Coronary artery (tissue), 2 donors: ENCODE measurements at places on chromosomes 12 and 14.

GRCh38 chr12:65188179-65188701 is 18.9 kb downstream of the LEMD3 start:
- no peak for DNase-seq

DNA sequence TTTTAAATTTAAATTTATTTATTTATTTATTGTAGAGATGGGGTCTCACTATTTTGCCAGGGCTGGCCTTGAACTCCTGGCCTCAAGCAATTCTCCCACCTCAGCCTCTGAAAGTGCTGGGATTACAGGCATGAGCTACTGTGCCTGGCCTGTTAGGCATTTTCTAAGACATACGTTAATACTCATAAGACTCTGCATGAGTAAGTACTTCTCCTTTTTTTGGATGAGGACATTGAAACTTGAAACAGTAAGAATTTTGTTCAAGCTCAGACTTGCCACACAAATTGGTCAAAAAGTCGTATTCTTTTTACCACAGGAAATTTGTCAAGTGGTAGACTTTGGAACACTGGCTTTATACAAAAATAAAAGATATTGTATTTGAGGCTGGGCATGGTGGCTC is 187.4 kb upstream of the RASSF8 start:
- DNase-seq = no peak

DNA sequence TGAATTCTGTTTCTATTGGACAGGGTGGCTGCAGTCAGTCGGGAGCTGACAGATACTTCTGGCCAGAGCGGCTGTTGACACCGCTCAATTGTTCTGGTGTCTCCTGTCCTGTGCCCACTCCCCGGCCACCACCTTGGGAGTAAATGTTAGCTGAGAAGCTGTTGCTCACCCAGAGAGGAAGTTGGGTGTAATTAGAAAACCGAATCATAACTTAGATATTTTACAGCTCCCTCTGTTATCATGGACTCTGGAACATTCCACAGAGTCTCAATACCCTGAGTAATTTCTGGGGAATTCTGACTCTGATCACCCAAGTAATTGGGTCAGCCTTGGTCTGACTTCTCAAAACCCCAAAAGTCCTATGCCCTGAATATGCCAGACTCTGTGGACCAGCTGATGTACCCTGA is 58.3 kb upstream of the RFLNA start:
- no peak for DNase-seq

DNA sequence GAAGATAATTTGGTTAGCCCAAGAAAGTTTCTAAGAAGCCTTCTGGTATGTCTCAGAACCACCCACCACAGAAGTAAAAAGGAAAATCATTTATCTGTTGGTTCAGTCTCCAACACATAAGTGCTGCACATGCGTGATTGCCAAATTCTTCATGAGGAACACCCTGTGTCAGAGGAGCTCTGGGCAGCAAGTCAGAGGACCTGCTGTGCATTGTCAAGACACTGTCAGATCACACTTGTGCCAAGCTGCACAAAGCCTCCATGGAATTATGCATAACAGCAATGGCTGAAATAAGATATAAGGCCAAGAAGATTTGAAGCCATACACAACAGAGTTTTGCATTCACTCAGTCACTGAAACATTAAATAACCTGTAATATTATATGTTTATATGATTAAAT is 1304.7 kb upstream of the FLRT2 start:
- DNase-seq = no peak

DNA sequence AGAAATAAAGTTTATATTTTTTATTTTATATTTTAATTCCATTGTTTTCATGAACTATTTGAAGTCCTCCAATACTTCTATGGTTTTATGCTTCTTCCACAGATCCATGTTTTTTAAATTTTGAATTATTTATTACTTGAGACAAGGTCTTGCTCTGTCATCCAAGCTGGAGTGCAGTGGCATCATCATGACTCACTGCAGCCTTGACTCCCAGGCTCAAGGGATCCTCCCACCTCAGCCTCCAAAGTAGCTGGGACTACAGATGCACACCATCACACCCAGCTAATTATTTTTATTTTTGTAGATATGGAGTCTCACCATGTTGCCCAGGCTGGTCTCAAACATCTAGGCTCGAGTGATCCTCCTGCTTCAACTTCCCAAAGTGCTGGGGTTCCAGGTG is 28.8 kb upstream of the DLGAP5 start:
- no peak for DNase-seq

- peak; percentile 54 for DNase-seq
These were observed 204.3 kb downstream of the KIF26A start for GRCh38 chr14:104342435-104343293.

GRCh38 chr14:52351233-52352060 is 37.3 kb downstream of the PTGER2 start:
- DNase-seq = no peak

DNA sequence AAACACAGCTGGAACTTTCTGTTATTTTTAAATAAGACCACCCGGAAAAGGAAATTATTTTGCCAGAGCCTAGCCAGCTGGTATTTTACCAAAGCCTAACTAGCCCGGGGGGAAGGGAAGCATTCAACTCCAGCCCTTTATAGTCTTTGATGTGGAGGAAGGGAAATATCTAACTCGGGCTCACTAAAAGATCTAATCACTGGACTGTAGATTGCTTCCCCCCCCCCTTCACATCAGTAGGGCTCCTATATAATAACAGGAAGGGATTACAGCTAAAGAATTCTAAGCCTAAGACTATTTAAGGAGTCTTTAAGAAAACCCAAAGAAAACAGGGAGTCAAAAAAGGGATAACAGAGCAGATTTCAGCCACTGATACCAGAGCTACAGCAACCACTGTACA is 431.1 kb downstream of the KCNH5 start:
- no peak for DNase-seq

- no peak for DNase-seq
These were observed 394.9 kb downstream of the CCDC91 start for GRCh38 chr12:28585146-28585545.

GRCh38 chr14:104296388-104297312 is 158.3 kb downstream of the KIF26A start:
- DNase-seq = peak; percentile 68

DNA sequence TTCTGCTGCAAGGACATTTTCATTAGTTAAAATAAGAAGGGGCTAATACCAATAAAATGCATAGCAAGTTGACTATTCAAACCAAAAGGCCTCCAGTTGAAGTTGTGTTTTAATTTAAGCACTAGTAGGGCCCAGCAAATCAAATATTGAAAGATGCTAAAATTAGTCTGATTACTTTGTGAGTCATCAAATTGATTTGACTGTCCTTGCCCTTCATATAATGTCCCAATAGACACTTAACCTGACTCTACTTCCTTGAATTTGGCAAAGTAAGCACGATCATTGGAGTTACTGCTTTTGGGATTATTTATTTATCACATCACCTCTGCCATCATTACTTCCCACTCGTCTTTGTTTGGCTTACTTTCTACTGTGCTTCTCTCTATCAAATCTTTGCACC is 798.5 kb downstream of the DIO2 start:
- no peak for DNase-seq

GRCh38 chr12:90936230-90937005 is 18.6 kb downstream of the CCER1 start:
- DNase-seq = no peak

DNA sequence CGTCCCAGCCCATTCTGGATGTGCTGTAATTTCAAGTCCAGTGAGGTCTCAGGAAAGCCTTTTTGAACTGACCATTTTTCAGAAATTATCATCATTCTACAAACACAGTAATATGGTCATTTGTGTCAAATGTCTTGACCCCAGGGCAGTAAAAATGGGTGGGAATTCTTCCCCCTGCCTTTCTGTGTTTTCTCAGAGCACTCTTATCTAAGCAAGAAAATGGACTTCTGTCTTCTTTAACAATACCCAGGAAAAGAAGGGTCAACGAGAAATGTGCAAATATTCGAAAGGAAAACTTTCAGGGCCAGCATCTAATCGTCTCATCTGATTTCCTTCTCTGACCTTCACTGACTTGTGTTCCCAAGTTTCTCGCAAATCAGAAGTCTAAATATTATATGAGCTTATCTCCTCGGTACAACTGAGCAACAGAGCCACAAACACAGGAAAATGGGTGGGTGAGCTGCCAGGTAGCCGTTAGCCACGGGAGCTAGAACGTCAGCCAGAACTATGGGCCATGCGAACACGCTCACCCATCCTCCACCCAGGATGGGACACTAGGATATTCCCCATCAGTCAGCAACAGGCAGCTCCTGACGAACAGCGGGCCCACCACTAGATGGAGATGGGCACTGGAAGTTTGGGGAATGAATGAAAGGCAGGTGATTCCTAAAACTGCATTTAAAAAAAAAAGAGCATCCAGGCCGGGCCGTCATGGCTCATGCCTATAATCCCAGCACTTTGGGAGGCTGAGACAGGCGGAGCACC is 57.1 kb downstream of the VWF start:
- no peak for DNase-seq

DNA sequence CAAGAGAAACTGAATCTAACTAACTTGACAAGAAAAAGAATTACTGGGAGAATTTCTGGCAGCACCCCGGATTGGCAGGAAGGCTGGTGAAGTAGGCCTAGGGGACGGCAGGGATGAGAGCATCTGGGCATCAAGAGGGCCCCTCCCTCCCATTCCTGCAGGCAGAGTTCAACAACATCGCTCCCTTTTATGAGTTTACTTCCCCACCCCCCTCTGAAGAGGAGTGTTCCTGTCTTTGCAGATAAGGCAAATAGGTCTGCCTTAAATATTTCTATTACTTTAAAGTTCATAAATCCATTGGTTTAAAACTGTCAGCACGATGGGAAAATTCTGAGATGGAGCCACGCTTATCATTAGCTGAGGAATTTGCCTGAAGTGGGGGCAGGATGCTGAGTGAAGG is 168.7 kb downstream of the TBX5 start:
- DNase-seq = no peak

- DNase-seq = no peak
These were observed 13.7 kb downstream of the DDX54 start for GRCh38 chr12:113171543-113171942.

GRCh38 chr12:56630180-56630632 is at the start of gene BAZ2A:
BAZ2A (minus strand) TSS chr12:56630326; CDS start chr12:56617530, 12,796 bp downstream.
- DNase-seq = peak; percentile 90

- no peak for DNase-seq
These were observed 87.9 kb downstream of the SRRM4 start for GRCh38 chr12:119069147-119069642.

- no peak for DNase-seq
These were observed 17.9 kb upstream of the SH2B3 start for GRCh38 chr12:111387747-111388323.

GRCh38 chr14:97878727-97879126 is 1081.5 kb downstream of the VRK1 start:
- DNase-seq = no peak

DNA sequence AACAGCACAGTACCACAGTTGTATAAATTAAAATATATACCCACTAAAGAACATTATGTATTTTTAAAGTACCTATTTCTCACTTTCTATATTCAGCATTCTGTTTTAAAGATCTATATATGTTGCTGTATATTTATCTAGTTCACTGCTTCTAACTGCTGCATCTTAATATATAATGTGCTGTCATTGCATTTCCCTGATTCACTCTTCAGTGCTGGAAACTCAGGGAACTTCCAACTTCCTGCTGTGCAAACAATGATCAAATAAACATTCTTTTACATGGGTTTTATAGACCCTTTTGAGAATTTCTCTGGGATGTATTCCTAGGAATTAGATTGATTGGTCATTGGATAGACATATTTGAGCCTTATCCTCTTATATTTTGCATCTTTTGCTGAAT is 379.1 kb downstream of the APAF1 start:
- DNase-seq = no peak

- no peak for DNase-seq
These were observed 134.7 kb downstream of the NOVA1 start for GRCh38 chr14:26463136-26463535.

GRCh38 chr12:92539110-92539749 is 163.6 kb upstream of the PLEKHG7 start:
- DNase-seq = no peak

GRCh38 chr12:108918206-108918605 is 38.3 kb downstream of the DAO start:
- DNase-seq = no peak

- no peak for DNase-seq
These were observed 5.7 kb downstream of the WNT5B start for GRCh38 chr12:1634590-1635191.

- DNase-seq = no peak
These were observed 165.5 kb upstream of the ATP2B1 start for GRCh38 chr12:89874146-89874545.

GRCh38 chr14:63203618-63204406 is 431 bp upstream of the RHOJ start:
- peak; percentile 88 for DNase-seq

DNA sequence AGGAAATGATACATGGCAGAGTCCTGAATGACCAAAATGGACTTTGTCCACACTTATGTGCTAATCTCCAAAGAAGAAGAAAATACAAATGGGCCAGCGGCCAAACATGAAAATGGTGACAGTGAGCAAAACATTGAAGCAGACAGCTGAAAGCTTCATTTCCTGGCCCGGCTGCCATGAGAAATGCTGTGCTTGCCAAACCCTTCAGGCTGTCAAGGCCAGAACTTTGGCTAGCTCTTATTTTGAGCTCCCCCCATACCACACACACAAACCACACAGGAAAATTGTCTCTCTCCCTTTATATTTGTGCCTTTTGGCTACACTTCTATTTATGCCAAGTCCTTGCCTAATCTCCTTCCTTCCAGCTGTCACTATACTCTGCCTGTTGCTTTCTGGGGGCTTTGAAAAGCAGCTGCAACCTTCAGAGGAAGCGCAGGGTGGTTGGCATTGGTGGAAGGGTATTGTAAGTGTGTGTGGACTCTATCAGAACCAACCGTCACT is 323.8 kb downstream of the RAD51B start:
- peak; percentile 80 for DNase-seq
